CD4-positive, alpha-beta memory T cell (primary cell): ENCODE measurements at places on chromosomes 2 and 18. TPM values are rescaled to one million over a fixed set of nuclear protein-coding genes. Genes with fewer than 3 reads are reported as not detected.

- no peak for DNase-seq
- H3K4me1 ChIP-seq: no peaks in the 10 kb centered on the region
- no peaks in the 10 kb centered on the region for H3K36me3 ChIP-seq
- H3K27me3 ChIP-seq: no peaks in the 10 kb centered on the region
Measured at GRCh38 chr2:69789772-69790600, 39.5 kb upstream of the GMCL1 start.

- no peak for DNase-seq
- no peaks in the 10 kb centered on the region for H3K4me1 ChIP-seq
- H3K27ac ChIP-seq: no peak overlapping the region
- H3K36me3 ChIP-seq: no peaks in the 10 kb centered on the region
- H3K27me3 ChIP-seq: no peaks in the 10 kb centered on the region
Measured at GRCh38 chr2:184611361-184612085, 13.2 kb downstream of the ZNF804A start.

DNA sequence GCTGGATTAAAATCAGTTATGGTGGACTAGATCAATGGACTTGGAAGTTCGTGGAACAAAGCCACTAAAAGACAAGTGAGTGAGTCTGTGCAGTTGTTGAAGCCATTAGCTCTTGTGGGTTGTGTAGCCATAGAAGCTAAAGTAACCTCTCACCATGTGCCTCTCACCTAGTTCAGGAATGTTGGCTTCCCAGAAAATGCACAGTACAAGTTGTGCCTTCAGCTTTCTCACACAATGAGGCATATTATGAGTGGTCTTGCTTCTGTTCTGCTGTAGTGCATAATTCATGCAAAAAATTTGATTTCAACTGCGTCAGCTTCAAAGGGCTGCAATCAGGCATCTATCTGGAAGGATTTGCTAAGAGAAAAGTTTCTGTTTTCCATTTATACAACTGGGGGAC lies 26.2 kb downstream of the CERS6 start:
- no peak overlapping the region for H3K4me3 ChIP-seq
- peaks cover 5% of the 10 kb centered on the region for H3K4me1 ChIP-seq
- H3K27ac ChIP-seq: no peak overlapping the region
- no peak for DNase-seq

DNA sequence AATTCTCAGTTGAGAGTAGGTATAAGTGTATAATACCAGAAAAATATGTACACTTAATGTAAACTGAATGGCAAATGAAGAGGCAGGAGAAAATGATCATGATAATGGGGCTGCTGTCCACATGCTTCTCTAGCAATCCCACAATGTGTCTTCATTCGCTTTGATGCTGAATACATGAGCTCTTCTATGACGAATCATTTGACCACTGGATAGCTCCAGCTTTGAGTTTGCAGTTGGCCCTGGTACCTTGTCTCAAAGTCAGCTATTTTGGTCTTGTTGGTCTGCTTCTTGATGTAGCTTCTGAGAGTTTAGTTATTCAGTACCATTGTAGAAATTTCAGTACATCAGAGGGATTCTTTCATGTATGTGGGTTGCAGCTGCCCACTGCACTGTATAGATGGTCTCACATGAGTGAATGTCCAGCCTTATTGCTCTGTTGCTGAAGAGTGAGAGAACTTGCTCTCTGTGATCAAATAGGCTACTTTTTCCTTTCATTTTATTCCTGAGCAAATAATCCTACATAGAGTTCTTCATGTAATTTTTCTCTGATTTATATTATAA lies 105.1 kb downstream of the TTC27 start:
- H3K4me3 ChIP-seq: no peak overlapping the region
- H3K27ac ChIP-seq: no peak overlapping the region
- no peaks in the 10 kb centered on the region for H3K4me1 ChIP-seq
- no peaks in the 10 kb centered on the region for H3K36me3 ChIP-seq

DNA sequence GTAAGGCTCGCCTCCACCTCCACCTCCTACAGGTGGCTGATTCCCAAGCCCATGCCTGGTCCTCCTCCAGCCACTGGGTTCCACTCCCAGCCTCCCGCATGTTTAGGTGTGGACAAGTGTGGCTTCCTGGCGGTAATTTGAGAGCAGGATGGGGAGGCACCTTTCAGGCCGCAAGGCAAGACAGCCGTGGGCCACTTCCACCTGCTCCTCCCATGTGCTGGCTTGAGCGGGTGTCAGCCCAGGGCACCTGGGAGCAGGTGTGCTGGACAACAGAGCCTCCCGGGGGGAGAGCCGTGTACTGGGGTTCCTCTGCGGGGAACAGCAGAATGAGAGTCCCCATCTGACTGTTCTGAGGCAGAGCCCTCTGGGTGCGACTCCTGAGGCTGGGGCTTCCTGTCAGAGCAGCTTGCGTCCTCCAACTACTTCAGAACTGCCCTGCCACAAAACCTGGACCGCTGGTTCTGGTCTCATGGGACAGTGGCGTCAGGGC lies 83.9 kb downstream of the TPO start:
- H3K27me3 ChIP-seq: no peaks in the 10 kb centered on the region
- no peaks in the 10 kb centered on the region for H3K4me1 ChIP-seq
- H3K4me3 ChIP-seq: no peak overlapping the region
- DNase-seq: no peak
- no peaks in the 10 kb centered on the region for H3K36me3 ChIP-seq

- H3K4me3 ChIP-seq: no peak overlapping the region
- H3K36me3 ChIP-seq: no peaks in the 10 kb centered on the region
- no peaks in the 10 kb centered on the region for H3K27me3 ChIP-seq
Measured at GRCh38 chr2:20962939-20963557, 80.8 kb downstream of the APOB start.

DNA sequence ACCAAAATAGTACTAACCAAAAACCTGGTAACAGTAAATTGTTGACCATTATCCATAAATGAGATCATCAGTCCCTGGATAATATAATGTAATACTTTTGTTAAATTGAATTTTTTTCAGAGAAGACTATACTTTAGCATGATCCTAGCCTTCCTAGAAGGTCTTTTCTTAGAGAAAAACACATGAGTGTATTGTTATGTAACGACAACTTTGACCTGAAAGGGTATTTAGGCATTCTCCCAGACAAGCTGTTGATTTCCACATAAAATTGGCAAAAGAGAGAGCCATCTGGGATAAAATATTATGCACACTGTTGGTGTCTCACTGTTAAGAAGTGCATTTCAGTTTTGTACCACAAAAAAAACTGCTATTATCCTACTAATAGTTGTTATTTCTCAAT lies 120.0 kb upstream of the MAPRE2 start:
- no peak overlapping the region for H3K27ac ChIP-seq
- no peak overlapping the region for H3K4me3 ChIP-seq
- H3K27me3 ChIP-seq: no peaks in the 10 kb centered on the region
- no peak for DNase-seq

- no peaks in the 10 kb centered on the region for H3K27me3 ChIP-seq
- no peak for DNase-seq
- peaks cover 8% of the 10 kb centered on the region for H3K4me1 ChIP-seq
- H3K4me3 ChIP-seq: no peak overlapping the region
- H3K27ac ChIP-seq: no peak overlapping the region
Measured at GRCh38 chr2:6945087-6945813, 28.0 kb downstream of the RNF144A start.

DNA sequence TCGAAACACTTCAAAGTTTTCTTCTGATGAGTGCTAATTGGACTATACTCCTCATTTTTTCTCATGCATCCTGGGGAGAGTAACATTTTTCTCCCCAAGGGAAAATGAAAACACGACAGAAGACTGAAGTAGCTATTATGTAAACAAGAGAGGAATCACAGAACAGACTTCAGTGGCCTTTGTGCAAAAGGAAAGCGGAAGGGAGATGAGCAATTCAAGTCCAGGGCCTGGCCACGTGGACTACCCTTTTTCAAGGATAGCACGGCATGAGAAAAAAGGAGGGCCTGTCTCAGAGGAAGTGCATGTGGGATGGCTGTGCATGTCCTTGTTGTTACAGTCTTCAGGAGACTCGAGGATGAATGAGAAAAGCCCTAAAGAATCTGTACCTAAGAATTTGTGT lies 43.8 kb upstream of the KCNE4 start:
- no peaks in the 10 kb centered on the region for H3K4me1 ChIP-seq
- no peak overlapping the region for H3K4me3 ChIP-seq
- no peaks in the 10 kb centered on the region for H3K27me3 ChIP-seq
- no peaks in the 10 kb centered on the region for H3K36me3 ChIP-seq
- no peak for DNase-seq

DNA sequence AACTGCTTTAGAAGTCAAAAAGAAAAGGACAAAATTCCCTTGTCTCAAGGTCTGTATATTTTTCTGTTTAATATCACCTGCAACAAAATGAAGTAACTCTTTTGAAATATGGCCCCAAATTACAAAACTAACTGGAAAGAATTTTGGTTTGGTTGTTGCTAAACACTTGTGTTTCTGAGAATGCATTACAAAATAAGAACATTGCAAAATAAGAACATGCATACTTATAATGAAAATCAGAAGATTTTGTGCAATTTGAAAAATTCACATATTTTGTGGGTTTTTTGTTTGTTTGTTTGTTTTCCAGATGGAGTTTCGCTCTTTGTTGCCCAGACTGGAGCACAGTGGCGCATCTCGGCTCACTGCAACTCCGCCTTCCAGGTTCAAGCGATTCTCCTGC lies 21.8 kb downstream of the NDUFB3 start:
- no peak overlapping the region for H3K27ac ChIP-seq
- H3K36me3 ChIP-seq: no peaks in the 10 kb centered on the region
- H3K4me1 ChIP-seq: no peaks in the 10 kb centered on the region
- H3K27me3 ChIP-seq: no peaks in the 10 kb centered on the region

GRCh38 chr2:161206471-161207032 lies 46.3 kb downstream of the TANK start:
- peaks cover 13% of the 10 kb centered on the region for H3K36me3 ChIP-seq
- H3K4me3 ChIP-seq: no peak overlapping the region
- DNase-seq: no peak
- H3K27me3 ChIP-seq: no peaks in the 10 kb centered on the region

Gene ZNF512
- total RNA-seq: 51.9 TPM

Gene EHD3
- 4.0 TPM for total RNA-seq

- no peak within 1 kb of the TSS for H3K27ac ChIP-seq
- no peak for DNase-seq
- H3K4me3 ChIP-seq: no peak within 1 kb of the TSS
- H3K4me1 ChIP-seq: no peaks in the 10 kb centered on the region
- H3K36me3 ChIP-seq: no peaks in the 10 kb centered on the region
Measured at GRCh38 chr18:46756559-46757201, at the start of gene ST8SIA5. Gene ST8SIA5, minus strand, starts transcription at chr18:46757053. Its CDS starts 545 bp downstream, at chr18:46756508.

Gene ASB18
- total RNA-seq: not detected

Gene TMEM163
- not detected for total RNA-seq

DNA sequence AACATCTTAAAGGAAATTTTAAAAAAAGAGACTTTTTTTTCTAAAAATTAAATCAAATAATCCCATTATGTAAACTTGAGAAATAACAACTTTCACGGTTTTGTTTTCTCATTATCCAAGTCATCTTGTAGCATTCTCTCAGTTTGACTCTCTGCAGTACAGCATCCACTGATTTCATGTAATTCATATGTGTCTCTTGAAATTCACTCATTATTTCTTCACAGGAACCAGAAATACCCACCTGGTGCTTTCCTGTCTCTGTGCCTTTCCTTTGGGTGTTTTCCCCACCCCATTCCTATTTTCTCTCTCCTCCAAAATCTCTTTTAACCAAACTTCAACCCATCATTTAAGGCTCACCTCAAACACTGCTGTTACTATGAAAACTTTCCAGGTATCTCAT lies 116.1 kb upstream of the STK17B start:
- no peak for DNase-seq
- peaks cover 48% of the 10 kb centered on the region for H3K4me1 ChIP-seq
- H3K4me3 ChIP-seq: no peak overlapping the region
- no peaks in the 10 kb centered on the region for H3K36me3 ChIP-seq

Gene KIAA2012
- total RNA-seq: not detected

Gene GPBAR1
- total RNA-seq: 1.2 TPM

DNA sequence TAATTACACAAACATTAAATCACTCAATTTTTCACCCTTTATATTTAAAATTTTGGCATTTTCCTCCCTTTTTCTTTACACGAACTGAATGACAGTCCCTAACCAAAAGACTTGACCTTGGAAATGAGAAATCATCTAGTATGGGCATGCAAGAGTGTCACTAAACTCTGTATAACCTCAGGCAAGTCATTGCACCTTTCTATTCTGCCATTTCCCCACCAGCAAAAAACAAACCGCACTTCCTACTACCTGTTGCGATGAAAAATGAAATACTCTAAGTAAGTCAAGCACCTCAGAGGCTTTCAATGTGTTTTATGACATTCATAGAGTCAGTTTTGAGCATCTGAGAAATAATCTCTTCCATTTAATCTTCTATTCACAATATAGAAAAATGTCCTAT lies 44.1 kb downstream of the ANKRD44 start:
- peak overlapping the region; percentile 35 for H3K27ac ChIP-seq
- no peak overlapping the region for H3K4me3 ChIP-seq
- H3K4me1 ChIP-seq: peaks cover 100% of the 10 kb centered on the region
- DNase-seq: peak; percentile 70

Gene CGREF1
- total RNA-seq: 0.47 TPM

DNA sequence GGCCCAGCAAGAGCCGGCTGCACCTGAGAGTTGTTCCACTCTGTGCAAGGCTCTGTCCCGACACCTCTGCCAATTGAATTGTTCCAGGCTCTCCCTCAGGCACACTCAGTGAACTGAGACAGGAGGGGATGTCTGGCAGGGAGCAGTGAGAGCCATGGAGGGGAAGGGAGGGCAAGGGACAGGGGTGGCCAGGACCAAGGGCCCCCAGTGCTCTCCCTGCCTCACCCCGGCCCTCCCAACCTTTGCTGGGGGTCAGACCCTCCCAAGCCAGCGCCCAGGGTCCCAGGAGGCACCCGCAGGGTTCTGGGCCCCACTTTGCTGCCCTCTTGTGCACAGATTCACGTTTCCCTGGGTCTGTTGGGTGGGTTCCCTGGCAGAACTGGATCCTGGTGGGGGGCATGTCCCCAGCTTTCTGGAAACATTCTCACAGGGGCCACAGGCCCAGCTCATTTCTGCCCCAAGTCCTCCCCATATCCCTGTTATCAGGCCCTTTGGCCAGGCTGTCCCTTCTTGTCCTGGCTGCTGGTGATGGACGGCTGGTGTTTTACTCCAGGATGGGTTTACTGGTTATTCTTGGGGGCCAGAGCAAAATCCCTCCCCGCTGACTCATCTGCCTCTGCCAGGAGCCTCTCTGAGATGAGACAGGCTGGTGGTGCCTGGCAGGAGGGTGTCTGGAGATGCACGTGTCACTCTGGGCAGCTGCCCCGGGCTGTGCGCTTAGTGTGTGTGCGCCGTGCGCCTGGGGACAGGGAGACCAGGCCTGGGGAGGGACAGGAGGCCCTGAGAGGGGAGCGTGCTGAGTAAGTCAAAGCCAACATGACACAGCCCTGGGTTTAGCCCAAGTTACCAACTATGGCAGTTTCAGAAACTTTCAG lies 136.5 kb upstream of the CTDP1 start:
- no peak overlapping the region for H3K4me3 ChIP-seq
- no peaks in the 10 kb centered on the region for H3K4me1 ChIP-seq
- no peaks in the 10 kb centered on the region for H3K36me3 ChIP-seq
- DNase-seq: no peak
- no peak overlapping the region for H3K27ac ChIP-seq

Gene REG3G
- not detected for total RNA-seq

DNA sequence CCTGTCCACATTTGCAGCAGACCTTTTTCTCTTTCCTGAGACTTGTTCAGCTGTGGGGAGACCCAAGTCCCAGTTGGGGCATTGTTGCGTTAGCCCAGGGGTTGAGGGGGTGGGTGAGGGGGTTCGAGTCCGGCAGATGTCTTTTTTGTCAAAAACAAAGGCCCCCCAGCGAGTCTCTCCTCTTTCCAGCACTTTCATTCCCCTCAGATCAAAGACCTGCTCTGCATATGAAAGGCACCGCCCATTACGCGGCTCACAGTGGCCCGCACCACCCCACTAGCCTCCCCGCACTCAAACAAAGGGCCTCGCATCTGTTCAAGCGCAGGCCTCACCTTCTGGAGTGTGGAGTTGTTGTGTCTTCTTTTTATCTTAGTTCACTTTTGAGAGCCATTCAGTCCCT lies 25.2 kb downstream of the TRABD2A start:
- peaks cover 11% of the 10 kb centered on the region for H3K36me3 ChIP-seq
- peak overlapping the region; percentile 23 for H3K4me3 ChIP-seq
- no peaks in the 10 kb centered on the region for H3K27me3 ChIP-seq
- peak overlapping the region; percentile 53 for H3K27ac ChIP-seq
